ENCODE measurements at places on chromosomes 3 and 15. TPM values are rescaled to one million over a fixed set of nuclear protein-coding genes. Genes with fewer than 3 reads are reported as not detected.

DNA sequence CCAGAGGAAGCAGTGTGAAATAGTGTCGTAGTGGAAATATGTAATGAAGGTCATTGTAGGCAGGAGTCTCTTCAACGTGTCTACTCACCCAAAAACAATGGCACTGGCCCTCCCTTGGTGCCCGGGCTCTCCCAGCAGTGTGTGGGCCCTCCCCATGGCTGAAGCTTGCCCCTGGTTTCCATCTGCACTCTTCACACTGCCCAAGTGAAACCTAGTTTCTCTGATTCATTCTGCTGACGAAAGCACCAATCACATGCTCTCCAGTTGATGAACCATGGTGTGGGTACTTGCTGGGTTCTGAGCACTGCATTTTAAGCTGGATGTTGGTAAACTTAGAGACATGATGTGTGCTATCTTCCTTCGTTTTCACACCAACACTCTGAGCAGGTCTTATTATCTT lies 61.0 kb upstream of the AGBL1 start:
- no peak for DNase-seq

DNA sequence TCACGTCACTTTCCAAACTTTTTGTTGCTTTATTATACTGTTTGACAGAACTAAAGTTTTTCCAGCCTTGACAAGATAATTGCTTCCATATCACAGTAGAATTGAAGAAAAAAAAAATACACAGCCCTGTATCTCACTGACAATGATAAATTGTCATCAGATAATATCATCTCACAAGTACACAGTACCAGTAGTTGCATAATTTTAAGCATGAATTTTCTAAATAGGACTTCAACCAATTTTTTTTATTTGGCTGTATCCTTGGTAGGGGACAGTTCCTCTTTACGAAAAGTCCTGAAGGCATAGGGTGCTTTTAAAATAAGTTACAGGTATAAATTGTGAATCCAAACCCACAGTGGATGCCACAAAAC lies 230.7 kb downstream of the ATP8B4 start:
- DNase-seq, result no peak

WDR93 gene
- total RNA-seq, result not detected

RLBP1 gene
- total RNA-seq, result not detected

WNT5A gene
- not detected for total RNA-seq

GRK7 gene
- 0.09 TPM for total RNA-seq
